Germinal center (tissue), 1 donor: ENCODE measurements at places on chromosomes 5 and 9.

DNA sequence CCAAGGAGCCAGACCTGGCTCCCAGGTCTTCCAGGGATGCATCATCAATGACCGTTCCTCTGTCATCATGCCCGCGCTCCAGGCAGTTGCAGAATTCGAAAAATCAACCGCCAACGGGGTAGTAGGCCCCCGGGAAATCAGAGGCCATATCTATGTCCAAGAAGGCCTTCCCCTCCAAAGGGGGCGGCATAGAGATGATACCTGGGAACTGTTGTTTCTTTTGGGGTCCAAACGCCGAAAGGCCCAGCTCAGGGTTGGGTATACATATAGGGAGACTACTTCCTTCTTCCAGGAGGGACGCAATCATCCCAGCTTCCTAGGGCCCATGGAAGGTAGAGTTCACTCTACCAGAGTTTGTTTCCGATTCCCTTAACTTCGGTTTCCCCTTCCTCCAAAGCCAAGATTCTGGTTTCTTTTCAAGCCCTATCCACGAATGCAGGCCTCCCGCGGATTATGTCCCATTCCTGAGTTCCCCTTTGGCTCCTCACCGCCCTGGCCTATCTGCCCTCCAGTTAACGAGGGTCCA lies 754 bp downstream of the DCAF12 start:
- DNase-seq, result peak; percentile 38

GRCh38 chr5:174903172-174903732 lies 178.9 kb downstream of the MSX2 start:
- peak; percentile 5 for DNase-seq

GRCh38 chr5:131375351-131375750 lies 111.5 kb downstream of the CDC42SE2 start:
- DNase-seq, result no peak

DNA sequence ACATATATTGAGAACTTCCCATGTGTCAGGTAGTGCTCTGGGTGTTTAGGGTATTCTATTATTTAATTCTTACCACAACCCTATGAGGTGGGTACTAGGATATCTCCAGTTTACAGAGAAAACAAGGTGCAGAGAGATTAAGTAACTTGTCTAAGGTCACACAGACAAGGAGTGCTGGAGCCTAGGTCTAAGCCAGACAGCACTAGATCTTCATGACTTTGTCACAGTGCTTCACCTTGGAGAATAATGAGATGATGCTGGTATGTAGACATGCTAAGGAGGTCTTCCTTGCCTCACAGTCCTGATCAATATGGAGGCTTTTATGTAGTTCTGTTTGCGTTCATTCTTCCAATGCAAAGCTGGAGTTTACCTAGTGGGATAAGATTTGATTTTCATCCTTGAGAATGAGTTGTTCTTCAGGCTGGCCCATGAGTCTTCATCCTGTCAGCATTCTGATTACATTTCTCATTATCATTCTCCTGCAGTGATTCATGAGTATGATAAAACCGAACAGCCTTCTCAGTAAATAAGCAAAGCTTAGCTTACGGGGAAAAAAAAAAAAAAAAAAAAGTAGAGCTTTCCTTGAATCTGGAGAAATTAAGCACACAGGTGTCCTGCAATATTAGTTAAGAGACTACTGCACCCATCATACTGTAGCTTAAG lies 176.3 kb downstream of the C9orf152 start:
- no peak for DNase-seq

- DNase-seq, result no peak
Measured at GRCh38 chr5:132808448-132808847, 4.7 kb upstream of the SOWAHA start.

GRCh38 chr5:132651838-132652469 lies 6.0 kb upstream of the IL13 start:
- no peak for DNase-seq

DNA sequence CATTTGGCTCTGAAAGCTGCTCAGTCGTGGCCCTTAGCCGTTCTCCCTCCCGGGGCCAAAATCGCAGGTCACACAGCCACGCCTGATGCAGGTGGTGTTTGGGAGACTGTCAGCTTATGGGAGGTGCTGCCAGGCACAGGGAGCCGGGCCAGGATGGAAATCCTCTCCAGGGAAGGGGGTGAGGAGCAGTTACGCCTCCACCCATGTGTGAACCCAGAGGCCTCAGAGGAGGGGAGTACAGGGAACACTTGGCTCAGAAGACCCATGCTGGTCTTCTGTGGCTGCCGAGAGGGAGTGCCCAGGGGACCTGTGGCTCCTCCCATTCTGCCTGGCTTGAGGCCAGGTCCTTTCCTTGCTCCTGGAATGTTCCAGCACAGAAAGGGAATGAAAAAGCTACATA lies 3.6 kb upstream of the OLFM1 start:
- no peak for DNase-seq

- no peak for DNase-seq
Measured at GRCh38 chr5:138469540-138470321, 4.5 kb downstream of the EGR1 start.

- no peak for DNase-seq
Measured at GRCh38 chr9:121026768-121027167, 23.3 kb downstream of the C5 start.

DNA sequence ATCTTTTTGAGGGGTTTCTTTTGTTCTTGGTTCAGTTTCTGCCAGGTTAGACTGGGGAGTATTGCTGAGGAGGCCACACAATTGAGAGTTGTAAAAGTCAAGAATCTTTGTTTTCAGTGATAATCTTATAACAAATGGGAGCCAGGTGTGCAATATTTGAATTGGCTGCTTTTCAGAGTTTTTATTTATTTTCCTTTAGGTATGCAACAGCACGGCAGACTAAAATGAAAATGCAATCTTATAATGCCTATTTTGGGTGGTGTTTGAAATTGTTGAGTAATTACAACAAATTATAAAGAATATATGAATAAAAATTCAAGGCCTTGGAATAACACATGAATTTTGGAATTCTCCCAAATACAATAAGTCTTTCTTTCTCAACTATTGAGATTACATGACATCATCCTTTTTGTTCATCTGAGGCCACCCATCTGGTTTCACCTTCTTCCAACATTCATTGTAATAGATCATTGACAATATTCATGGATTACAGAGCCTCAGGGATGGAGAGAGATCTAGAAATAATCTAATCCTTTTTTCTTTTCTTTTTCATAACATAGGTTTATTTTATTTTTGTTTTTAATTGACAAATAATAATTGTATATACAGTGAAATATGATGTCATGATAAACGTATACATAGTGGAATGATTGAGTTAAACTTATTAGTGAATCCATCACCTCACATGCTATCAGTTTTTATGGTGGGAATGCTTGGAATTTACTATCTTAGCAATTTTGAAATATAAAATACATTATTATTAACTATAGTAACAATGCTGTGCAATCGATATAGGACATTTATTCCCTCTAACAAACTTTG lies 1061.0 kb downstream of the NR2F1-AS1 start:
- DNase-seq, result no peak

- DNase-seq, result peak; percentile 4
Measured at GRCh38 chr9:26326563-26326962, 566.0 kb downstream of the CAAP1 start.

DNA sequence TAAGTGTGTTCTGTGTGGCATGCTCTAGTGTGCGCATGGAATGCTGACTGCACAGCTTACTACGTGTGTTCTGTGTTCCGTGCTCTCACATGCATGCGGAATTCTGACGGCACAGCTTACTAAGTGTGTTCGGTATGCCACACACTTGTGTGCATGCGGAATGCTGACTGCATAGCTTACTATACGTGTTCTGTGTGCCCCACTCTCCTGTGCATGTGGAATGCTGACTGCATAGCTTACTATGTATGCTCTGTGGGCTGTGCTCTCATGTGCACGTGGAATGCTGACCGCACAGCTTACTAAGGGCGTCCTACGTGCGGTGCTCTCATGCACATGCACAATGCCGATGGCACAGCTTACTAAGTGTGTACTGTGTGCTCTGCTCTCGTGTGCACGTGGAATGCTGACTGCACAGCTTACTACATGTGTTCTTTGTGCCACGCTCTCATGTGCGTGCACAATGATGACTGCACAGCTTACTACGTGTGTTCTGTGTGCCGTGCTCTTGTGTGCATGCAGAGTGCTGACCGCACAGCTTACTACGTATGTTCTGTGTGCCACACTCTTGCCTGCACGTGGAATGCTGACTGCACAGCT lies 548.9 kb downstream of the IRX1 start:
- no peak for DNase-seq

GRCh38 chr9:20305452-20305851 lies 316.8 kb downstream of the MLLT3 start:
- no peak for DNase-seq

DNA sequence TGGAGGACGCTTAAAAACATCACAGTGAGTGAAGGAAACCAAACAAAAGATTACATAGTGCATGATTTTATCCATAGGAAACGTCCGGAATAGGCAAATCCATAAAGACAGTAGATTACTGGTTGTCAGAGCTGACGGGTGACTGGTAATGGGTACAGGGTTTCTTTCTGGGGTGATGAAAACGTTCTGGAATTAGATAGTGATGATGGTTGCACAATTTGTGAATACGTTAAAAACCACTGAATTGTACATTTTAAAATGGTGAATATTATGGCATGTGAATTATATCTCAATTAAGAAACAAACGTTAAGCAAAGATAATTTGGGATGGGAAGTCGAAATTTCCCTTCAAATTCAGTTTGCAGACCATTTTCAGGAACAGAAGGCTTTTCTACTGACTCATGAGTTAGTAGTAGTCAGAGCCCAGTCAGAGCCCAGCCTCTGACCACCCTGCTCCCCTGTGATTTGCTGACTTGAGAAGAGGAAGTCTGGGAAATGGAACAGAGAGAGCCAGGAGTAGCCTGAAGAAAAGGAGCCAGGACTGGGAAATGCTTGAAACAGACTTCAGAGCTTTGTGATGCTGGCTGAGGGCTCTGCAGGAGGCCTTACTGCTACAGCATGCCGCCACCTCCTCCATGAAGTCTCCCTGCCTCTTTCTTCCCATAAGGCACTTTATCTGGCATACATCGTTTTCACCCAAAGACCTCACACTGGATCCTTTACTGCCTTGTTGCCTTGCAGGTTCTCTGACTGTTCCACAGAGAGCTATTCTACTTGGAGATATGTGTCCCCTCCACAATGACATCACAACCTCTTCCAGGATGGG lies 46.4 kb upstream of the CTNNA1 start:
- DNase-seq, result no peak

- no peak for DNase-seq
Measured at GRCh38 chr5:139884734-139885133, 89.1 kb downstream of the PSD2 start.

DNA sequence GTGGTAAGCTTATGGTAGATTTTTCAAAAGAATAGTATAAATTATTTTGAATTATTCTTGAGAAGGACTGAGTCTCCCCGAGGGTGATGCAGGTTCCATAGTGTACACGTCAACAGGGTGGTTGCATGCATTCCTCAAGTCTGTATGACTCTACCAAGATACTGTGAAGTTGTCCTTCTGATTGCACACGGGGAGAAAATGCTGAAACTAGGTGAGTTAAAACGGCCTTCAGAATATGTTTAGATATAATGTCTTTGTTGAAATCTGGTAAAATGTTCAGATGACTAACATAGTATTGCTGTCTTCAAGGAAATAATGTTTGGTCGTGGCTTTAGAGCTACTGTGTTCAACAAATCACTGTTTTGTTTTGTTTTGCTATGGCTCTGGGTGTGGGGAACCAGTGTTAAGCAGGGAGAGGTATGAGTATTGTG lies 22.4 kb upstream of the TNFAIP8 start:
- no peak for DNase-seq

GRCh38 chr5:1670351-1670750 lies 129.3 kb downstream of the MRPL36 start:
- no peak for DNase-seq

GRCh38 chr5:137598399-137598798 lies 99.3 kb upstream of the SPOCK1 start:
- DNase-seq, result no peak

DNA sequence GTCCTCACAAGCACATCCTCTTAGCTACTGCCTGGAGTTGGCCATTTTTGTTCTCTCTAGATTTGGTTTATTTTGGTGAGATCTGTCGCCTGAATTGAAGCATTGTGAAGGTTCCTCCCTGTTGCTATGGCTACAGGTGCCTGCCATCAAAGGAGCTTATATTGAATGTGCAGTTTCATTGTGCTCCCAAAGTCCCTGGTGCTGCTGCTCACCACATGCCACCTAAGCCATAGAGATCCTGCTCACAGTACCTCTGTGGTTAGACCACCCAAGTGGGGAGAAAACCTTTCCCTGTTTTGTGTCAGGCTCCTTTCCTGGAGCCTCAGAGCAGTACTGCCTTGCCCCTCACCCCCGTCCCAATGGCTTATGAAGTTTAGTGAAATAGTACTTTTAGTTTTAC lies 383.4 kb downstream of the TMEM38B start:
- DNase-seq, result no peak

DNA sequence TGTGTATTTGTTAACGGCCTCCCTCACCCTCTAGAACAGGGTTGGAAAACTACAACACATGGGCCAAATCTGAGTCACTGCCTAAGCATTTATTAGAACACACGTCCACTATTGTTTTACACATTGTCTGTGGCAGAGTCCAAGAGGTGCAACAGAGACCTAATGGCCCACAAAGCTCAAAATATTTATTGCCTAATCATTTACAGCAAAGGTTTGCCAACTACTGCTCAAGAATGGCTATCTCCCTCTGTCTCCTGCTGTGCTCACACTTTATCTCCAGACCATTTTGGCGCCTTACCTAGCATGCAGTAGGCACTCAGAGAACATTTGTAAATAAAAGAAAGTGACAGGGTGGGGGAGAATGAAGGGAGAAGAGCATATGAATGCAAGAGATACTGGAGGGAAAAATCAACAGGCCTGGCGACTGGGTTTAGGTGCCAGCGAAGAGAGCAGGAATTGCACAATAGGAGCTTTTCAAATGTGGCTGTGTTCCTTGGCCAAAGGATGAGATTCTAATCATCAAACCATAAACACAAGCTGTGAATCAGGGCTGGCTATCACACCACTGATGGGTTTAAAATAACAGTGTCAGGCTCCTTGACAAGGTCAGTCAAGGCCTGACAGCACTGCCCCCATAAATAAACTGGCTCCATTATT lies 80.3 kb downstream of the EPB41L4A start:
- no peak for DNase-seq

- DNase-seq, result no peak
Measured at GRCh38 chr9:13718086-13718485, 438.6 kb upstream of the MPDZ start.
